ENCODE measurements at places on chromosomes 3 and 15.

DNA sequence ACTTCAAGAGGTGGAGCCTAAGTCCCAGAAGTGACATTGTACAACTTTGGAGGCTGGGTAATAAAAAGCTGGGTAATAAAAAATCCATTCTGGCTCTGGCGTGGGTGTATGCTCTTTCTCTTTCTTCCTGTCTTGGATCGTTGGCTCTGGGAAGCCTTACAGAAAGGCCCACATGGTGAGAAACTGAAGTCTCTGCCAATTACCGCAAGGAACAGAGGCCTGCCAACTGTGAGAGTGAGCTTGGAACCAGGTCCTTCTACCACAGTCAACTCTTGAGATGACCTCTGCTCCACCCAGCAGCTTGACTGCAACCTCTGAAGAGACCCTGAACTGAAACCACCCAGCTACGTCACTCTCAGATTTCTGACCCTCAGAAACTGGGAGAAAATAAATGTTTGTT lies 51.0 kb downstream of the NR2F2 start:
- no peak for DNase-seq

GRCh38 chr15:27771892-27772291 lies 327.2 kb downstream of the OCA2 start:
- no peak for DNase-seq

DNA sequence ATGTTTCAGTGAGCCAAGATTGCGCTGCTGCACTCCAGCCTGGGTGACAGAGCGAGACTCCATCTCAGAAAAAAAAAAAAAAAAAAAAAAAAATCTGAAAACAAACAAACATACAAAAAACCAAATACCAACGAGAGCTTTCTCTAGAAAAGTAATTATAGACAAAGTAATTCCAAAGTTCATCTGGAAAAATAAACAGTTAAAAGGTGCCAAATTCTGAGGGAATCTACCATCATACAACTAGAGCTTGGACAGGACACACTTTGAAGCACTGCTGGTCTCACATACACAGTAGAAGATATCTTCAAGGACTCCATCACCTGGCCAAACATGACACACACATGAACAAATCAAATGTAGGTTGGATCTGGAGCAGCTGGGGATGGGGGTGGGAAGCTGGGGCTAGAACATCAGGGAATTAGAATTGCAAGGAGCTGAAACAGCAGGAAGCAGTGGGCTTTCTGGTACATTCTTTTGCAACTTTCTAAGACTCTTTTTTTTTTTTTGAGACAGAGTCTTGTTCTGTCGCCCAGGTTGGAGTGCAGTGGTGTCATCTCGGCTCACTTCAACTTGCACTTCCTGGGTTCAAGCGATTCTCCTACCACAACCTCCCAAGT lies 41.1 kb upstream of the CTSH start:
- DNase-seq: no peak

DNA sequence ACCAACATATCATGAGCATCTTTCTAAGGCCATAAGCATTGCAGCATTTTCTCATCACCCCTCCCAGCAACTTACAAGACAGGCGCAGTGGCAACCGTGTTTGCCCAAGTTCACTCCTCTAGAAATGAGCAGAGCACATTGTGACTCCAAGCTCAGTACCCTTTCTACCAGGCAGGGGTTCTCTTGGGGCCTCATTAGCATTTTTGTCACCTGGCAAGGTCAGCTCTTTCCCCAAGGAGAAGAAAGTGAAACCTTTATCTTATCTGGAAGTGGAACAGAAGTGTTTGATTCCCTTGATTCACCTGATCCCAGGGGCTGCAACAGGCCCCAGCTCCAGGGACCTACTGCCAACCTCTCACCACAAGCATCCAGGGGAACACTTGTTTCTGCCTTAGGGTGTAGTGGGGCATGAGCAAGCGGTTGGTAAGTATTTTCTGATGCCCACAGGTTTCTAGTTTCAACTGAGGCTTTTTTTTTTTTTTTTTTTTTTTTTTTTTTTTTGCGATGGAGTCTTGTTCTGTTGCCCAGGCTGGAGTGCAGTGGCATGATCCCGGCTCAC lies 44.0 kb upstream of the HERC1 start:
- no peak for DNase-seq

GRCh38 chr3:15646851-15647511 lies 45.4 kb downstream of the BTD start:
- no peak for DNase-seq

DNA sequence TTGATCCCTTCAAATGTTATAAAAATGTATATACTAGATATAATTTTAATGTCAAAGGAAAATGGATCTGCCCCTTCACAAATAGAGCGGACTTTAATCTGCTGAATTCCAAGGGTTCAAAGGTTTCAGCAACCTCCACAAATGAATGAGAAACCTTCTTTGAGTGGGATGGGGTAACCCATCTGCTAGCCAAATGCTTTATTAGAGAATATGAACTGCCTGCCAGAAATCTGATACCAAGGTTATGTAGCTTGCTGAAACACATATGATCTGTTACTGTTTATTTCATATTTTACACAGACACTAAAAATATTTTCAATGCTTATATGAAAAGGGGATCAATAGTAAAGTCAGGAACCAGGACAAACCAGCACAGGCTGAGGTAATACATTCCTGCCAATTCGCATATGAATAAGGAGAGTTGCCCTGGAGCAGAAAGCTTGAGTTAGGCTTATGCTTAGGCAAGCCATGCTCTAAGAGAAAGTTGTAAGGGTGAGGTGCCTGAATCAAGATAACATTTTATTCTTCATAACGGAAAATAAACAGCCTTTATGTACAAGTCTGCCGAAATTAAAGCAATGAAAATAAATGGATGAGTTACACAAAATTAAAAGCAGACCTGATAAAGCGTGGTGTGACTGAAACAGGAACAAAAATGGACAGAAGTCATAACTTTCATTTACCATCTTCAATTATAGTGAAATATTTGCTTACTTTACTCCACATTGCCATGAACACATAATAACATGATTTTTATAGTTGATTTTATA lies 26.5 kb downstream of the PLOD2 start:
- DNase-seq: no peak

DNA sequence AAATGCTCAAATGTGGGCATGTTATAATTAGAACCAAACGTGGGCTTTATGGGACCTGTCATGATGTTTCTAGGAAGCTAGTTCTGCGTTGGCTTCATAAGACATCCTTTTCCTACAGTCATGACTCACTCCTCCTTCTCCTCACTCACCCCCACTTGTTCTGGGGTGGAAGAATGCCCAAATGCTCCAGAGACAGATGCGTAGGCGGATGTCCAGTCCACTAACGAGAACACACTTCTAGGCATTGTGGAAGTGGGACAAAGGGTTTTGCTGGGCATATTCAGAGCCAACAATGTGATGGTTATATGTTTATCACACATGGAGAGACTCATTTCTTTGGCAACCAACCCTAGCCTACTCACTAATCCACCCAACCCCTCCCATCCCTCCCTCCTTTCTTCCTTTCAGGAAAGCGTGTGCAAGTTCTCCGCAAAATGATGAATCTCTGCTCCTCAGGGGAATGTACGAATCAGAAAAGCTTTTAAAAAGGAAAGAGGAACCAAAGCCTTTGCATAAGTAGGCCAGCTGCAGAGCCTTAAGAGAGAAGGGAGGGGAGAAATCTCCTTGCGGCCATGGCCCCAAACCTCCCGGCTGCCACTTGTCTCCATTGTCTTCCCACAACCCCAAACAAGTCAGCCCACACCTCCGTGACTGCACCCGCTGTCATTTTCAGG lies 123.0 kb upstream of the SPRED1 start:
- DNase-seq: no peak

GRCh38 chr3:186772701-186773417 lies 10.5 kb upstream of the EIF4A2 start:
- peak; percentile 63 for DNase-seq

DNA sequence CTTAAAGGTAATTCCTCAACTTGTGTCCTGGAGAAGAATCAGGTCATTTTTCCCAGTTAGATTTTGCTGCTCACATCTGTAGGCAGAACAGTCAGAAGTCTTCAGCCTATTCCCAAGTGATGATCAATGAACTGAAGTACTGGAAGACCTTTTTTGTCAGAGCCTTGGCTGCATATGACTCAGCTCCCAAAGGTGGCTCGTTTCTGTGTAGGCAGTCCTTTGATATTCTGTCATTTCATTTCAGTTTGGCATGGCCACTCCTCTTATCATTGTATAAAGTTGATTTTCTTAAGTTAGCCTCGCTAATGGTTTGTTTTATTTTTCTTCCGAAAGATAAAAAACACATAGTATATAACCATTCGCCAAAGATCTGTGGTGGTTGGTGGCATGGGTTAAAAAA lies 90.7 kb downstream of the KLHL25 start:
- DNase-seq: no peak

- no peak for DNase-seq
Observed at GRCh38 chr15:76208084-76208785, 103.0 kb downstream of the ETFA start.

Measured in stimulated activated CD4-positive, alpha-beta T cell treated with anti-CD3 and anti-CD28 coated beads, Interleukin-2, amount 100 ng/mL, for 48 hours (primary cell).